ENCODE measurements at places on chromosomes 7 and 10.

DNA sequence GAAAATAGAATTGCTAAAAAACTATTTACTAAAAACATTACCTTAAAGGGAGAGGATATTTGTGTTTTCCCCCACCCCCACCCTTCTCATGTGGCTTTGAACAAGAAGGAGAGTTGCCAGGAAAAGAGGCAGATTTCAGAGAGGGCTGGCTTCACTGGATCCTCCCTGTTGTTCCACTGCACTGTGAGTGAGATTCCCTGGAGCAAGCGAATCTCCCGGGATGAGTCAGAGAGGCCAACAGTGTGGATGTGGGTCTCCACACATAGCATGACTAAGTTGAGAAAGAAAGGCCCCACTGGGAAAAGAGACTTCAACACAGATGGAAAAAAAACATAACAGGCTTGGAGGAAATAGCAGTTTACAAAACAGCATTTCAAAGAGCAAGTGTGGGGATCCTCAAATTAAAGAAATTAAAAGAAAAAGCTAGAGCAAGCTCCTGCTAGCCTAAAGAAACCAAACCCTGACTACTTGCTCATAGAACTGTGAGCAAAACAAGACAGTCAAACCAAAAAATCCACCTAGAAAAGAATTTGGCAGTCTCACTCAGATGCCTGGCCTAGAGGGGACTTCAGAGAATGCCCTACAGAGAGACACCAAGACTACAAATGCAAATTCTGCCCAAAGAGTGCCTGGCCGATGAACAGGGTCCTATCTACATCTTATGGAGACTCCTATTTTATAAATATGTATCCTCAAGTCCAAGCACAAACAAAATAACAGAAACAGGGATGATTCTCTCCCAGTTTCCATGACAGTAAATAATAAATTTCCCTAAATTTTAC, 3.4 kb downstream of the CAV1 start:
- DNase-seq = no peak

DNA sequence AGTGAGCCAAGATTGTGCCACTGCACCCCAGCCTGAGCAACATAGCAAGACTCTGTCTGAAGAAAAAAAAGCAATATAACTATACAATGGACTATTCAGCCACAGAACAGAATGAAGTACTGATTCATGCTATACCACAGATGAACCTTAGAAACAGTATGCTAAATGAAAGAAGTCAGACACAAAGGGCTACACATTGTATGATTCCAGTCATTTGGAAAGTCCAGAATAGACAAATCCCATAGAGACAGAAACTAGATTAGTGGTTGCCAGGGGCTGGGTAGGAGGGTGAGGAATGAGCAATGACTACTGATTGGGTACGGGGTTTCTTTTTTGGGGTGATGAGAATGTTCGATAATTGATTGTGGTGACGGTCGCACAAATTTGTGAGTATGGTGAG, 9.6 kb upstream of the CFAP70 start:
- DNase-seq = no peak

GRCh38 chr7:134612197-134612596, 34.5 kb upstream of the BPGM start:
- no peak for DNase-seq

GRCh38 chr7:57398548-57398947, 51.4 kb upstream of the ZNF716 start:
- DNase-seq = no peak

DNA sequence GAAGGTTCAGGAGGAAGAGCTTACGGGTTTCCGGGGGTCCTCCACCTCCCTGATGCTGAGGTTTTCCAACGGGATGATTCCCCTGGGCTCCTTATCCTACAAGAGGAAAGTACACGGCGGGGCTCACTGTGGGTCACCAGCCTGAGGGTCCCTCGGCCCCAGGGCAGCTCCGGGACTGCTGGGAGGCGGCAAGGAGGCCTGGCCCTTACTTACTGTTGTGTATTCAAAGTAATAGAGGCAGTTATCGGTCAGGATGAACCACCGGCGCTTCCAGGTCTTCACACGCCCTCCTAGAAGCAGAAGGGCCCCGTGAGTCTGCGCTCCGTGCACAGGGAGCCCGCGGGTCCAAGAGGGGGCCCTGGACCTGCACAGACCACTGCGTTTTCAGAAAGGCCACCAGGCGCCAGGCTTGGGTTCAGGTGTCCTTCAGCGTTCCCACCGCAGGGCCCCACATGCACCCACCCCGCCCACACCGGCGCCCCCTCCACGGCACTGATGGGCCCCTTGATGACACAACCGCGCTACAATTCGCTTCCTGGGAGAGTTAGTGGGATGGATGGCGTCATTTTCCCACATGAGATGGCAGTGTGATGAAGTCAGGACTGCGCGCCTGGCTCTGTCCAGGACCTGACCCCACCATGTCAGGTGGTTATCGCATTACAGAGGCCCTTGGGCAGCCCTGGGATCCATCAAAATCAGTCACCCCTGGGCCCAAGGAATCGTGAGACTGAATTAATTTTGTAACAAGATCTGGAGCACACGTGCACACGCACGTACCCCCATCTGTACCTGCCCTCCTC, 106.7 kb downstream of the CYTH3 start:
- no peak for DNase-seq

DNA sequence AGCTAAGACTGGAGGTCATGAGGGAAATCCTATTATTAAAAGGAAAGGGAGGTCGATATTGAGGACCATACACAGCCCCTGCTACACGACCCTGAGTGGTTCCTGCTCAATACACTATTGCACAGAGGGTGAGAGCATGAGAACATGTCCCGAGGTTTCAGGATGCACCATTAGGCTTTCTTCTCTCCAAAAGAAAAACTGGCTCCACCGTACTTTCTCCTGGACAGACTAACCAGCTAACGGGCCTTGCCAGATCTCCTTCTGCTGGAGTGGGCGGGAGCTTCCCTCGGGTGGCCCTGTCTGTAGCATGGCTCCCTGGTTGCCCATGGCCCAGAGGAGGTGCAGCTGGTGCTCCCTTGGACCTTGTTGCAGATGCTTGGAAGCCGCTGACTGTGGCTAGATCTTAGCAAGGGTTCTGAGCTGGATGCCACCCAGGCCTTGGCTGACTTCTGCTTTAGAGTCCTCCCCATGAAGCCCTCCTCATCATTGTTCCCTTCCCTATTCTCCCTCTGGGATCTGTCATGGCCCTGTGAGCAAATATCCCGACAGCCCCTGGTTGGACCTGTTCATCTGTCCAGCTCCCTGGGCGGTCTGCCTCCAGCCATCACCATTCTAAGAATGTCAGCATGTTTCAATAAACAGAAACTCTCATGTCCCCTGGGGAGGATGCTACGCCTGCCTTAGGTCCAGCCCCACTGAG, 52.9 kb upstream of the SHH start:
- no peak for DNase-seq

DNA sequence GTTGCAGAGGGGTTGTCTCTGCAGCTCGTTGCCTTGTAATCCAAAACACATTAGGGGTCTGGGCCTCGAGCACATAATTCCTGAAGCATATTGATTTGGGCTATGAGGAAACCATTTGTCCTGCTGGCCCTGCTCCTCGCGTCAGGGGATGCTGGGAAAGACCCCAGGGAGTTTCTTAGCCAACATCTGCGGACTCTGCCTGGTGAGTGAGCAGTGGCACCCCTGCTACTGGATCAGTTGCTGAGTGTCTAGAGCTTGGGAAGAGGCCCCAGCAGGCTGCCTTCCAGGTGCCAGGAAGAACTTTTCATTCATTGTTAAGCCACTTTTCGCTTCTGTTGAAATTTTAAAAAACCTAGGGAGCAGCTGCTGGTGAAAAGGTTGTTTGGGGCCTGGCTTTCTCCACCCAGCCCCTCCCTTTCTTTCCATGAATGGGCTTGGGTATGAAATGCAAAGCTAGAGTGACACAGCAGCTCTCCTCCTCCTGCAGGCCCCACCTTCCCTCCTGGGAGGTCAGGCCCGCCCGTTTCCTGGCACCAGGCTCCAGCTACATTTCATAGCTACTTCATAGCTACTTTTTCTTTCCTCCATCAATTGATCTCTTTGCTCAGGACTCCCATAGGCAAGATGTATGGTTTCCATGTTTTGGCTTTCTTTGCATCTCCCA, 26.8 kb downstream of the TACR2 start:
- DNase-seq = no peak

DNA sequence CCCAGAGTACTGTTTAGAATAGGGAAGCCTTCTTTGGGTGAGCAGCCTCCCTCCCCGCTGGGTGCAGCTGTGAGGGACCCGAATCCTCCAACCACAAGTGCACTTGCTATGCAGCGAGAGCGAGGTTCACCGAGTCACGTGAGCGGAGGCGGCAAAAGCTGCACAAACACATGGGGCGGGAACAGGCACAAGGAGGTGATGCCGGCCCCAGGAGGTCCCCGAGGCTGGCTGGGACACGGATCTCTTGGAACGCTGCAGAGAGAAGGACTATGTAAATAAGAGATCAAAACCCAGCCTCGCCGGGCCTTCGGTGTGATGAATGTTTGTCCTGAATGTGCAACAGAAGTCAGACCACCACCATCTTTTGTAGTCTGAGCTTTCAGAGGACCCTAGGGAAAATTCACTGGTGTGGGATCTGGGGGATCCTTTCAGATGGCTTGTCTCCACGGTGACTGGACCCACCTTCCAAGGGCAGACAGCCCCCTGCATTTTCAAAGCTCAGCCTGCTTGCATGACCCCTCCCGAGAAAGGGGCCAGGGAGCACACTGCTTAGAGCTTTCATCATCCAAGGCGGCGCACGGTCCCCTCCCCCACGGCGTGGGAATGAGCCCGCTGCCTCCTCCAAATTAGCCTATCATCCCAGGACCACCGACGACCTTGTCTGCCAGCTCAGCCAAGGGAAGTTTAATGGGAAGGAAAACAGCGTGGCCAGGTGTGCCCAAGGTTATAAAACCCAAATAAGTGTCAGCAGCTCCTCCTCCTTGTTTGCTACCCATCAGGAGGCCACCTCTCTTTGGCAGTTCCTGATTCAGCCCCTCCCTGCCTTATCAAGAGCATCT, 327.7 kb downstream of the CXCL12 start:
- no peak for DNase-seq

- no peak for DNase-seq
Measured at GRCh38 chr10:8331387-8331786, 276.9 kb downstream of the GATA3 start.

DNA sequence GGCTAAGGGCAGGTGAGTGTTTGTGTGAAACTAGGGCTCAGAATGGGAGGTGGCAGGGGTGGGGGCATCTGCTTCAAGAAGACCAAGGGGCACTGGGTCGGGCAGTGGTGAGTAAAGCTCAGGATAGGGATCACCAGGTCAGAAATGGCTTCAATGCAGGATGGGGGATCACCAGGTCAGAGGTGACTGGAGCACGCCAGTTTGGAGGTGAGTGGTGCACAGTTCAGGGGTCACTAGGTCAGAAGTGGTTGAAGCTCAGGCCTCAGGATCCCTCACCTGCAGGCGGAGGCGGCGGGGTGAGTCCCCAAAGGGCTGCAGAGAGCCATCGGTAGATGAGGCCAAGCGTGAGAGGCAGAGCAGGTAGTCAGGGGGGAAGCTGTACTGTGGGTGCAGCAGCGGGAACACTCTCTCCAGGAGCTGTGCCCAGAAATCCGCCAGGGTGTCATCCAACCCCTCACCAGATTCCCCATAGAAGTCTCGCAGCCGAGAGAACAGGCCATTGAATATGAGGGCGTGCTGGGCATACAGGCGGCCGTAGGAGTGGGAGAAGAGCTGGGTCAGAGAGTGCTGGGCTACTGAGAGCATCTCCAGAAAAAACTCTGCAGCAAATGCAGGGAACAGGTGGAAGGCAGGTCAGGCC, 1.8 kb downstream of the GPC2 start:
- no peak for DNase-seq

DNA sequence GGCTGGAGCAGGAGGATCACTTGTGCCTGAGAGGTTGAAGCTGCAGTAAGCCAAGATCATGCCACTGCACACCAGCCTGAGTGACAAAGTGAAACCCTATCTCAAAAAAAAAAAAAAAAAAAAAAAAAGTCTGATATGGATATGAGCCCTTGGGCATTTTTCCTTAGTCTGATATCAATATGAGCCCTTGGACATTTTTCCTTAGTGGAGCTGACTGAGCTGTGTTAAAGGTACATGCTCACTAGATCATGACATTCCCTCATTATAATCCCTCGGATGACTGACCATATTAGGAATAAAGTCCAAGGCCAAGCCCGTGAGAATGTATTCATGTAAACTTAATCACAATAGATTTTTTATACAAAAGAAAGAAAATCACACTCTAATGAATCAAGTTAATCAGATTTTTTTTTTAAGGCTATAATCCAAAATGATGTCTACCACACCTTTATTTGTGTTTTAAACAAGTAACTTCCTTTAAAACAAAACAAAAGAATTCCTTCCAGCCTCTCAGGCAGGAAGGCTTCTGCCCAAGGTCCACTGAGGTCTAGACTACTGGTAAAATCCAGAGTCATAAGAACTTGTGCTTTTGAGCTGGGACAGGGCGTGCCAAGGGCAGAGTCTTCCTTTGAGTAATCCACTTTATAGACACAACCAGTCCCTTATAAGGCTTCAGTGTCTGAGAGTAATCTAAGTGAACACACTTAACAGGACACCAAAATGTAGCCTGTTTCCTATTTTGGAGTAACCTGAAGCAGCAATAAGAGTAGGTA, 5.5 kb downstream of the PPA1 start:
- DNase-seq = no peak

DNA sequence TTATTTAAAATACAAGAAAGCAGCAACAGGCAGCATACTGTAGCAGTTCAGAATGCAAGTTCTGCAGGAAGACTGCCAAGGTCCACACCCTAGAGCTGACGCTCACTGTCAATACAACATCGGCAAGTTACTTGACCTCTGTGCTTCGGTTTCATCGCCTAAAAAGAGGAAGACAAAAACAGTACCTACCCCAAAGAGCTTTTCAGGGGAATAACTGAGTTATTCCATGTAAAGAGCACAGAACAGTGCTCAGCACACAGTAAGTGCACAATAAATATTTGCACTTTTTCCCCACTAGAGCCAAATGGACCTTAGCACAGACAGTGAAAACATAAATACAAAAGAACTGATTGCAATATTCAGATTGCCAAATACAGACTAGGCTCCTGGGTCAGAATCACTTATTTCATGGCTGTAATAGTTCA, 88.6 kb downstream of the USP6NL start:
- DNase-seq = no peak

DNA sequence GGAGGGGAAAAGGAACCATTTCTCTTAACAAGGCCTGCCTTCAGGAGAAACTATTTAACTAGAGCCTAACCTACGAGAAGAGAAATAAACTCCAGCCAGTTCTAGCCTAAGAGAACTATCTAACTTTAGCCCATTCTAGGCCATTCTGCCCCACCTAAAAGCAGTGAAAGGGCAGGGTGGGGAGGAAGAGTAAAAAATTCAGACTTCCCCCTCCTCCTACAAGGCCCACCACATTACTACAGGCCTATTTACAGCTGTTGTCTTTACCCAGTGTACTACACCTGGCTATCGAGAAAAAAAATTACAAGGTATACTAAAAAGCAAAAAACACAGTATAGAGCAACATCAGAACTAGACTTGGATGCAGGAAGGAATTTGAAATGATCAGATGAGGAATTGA, 93.0 kb downstream of the KMT2C start:
- no peak for DNase-seq

GRCh38 chr10:28744069-28744768, 66.9 kb downstream of the BAMBI start:
- DNase-seq = no peak

Measured in stimulated activated CD4-positive, alpha-beta T cell treated with anti-CD3 and anti-CD28 coated beads, Interleukin-12 subunit alpha, Interleukin-12 subunit beta, amount 100 ng/mL, for 4 hours (primary cell).